GM12878 (cell line): ENCODE measurements at places on chromosomes 13 and 19. TPM values are rescaled to one million over a fixed set of nuclear protein-coding genes. Genes with fewer than 3 reads are reported as not detected.

DNA sequence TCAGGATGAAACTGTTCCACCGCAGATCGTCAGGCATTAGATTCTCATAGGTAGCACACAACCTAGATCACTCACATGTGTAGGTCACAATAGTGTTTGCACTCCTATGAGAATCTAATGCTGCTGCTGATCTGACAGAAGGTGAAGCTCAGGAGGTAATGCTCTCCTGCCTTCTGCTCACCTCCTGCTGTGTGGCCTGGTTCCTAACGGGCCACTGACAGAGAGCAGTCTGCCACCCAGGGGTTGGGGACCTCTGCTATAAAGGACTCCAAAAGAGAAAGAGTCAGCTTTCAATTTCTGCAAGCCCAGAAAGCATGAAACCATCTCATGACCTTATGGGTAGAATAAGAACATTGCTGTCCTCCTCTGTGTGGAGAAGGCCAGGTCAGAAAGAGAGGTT, 43.5 kb upstream of the PCCA start:
- no peak for DNase-seq

DNA sequence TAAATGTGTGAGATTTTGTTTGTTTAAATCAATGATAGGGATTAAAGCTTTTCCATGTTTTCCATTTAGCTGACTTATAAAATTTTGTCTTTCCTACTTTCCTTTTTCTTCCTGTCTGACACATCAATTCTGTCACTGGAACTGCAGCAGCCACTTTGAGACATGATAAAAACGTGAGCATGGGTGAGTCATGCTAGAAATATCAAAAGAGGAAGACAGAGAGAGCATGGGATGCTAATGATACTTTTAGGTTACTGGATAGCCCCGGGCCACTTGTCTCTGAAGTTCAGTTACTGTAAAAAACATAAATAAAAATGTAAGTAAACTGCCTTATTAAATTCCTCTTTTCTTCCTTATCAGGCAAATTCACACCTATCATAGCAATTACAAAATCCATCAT, 1332.0 kb upstream of the PCDH20 start:
- DNase-seq, result no peak

Gene PGLYRP1
- total RNA-seq, result not detected in 2 replicates

- DNase-seq, result no peak
Observed at GRCh38 chr13:41311406-41312175, 524 bp downstream of the NAA16 start.

- DNase-seq, result no peak
Observed at GRCh38 chr13:41268764-41269163, 5.4 kb upstream of the MTRF1 start.

GRCh38 chr13:23175920-23176319, 4.9 kb upstream of the SGCG start:
- no peak for DNase-seq

DNA sequence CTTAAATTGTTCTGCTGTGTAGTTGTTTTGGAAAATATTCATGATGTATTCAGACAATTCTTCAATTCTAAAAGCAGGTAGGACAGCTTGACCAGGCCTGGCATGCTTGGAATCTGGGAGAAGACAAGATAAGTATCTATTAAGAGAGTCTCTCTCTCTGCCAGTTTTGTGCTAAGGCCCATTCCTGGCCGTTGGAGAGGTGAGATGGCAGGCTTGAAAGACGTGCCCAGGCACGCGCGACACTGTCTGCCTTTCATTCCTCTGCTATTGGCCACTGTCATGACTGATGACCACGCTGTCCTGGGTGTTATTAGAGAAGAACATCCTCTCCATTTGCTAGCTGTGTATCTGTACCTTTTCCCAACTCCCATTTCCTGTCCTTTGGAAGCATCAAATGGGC, 90.3 kb downstream of the LHFPL6 start:
- no peak for DNase-seq

DNA sequence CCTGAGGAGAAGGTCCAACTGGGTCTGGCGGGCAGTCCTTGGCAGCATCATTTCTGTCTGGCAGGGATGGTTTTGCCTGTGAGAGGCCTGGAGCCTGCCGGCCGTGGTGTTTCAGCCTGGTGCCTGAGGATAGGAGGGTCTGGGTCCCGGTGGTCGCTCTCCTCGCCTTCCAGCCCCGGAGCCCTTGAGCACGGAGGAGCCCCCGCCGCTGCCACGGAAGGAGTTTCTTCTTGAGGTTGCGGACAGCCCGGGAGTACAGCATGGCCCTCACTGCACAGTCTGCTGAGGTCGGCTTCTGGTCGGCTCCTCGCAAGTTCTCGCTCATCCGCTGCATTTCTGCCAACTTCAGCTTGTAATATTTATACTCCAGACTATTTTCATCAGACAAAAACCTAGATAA, 23.4 kb downstream of the SUGP2 start:
- no peak for DNase-seq

Gene MRPL34
- 90.5 and 92.1 TPM in 2 replicates for total RNA-seq

Gene IZUMO4
- 12.0 and 14.6 TPM in 2 replicates for total RNA-seq

DNA sequence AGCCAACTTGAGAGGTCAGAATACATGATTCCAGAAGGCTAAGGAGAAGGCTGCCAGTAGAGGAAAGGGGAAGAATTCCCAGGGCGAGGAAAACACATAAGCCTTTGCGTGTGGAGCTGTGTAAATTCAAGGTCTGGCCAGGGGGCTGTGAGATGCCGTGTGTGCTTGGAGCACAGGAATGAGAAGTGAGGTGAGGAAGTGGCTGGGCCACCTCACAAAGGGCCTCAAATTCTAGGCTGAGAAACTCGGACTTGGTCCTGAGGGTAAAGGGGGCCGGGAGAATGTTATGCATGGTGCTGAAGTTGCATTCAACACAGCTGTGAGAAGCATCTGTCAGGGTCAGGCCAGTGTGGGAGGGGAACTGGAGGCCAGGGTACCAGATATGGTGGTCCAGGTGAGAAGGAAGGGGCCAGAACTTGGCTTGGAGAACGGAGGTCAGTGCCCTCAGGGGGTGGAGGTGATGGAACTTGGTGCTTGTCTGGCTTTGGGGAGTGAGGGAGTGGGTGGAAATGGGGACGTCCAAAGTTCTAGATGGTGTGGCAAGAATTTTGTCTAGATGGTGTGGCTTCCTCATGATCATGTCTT, 4.9 kb upstream of the ZNF580 start:
- DNase-seq, result no peak

Gene CTXN1
- total RNA-seq, result 1.0 and 1.1 TPM in 2 replicates

Gene LIM2
- not detected in 2 replicates for total RNA-seq
